Tibial nerve (tissue), 4 donors: ENCODE measurements at places on chromosomes 4 and X. TPM values are rescaled to one million over a fixed set of nuclear protein-coding genes. Genes with fewer than 3 reads are reported as not detected.
A peak's percentile ranks its signal among the peaks of the same experiment; 100 is the strongest.

- peak; percentile 12 for DNase-seq
Observed at GRCh38 chr4:7161721-7162214, 30.6 kb upstream of the SORCS2 start.

The IRS4 gene
- 0.30 TPM for total RNA-seq

GRCh38 chr4:5815641-5816040, 77.2 kb downstream of the CRMP1 start:
- DNase-seq: no peak

- DNase-seq: no peak
Observed at GRCh38 chr4:5785806-5786680, 75.0 kb downstream of the EVC start.

The ANKRD50 gene
- total RNA-seq: 16.5 TPM

The RELL1 gene
- total RNA-seq: 78.0 TPM

The WDR45 gene
- total RNA-seq: 100 TPM
